Lower lobe of right lung (tissue), 2 donors: ENCODE measurements at places on chromosomes 1 and 21. TPM values are rescaled to one million over a fixed set of nuclear protein-coding genes. Genes with fewer than 3 reads are reported as not detected.
A peak's percentile ranks its signal among the peaks of the same experiment; 100 is the strongest.

Gene SKI
- total RNA-seq = 90.0 TPM

Gene PRKAB2
- 11.3 TPM for total RNA-seq

Gene HES2
- total RNA-seq = 6.4 TPM

Gene FAM72A
- total RNA-seq = 5.2 TPM

Gene FAM131C
- not detected for total RNA-seq

Gene C1orf141
- 2.2 TPM for total RNA-seq

Gene PGLYRP4
- total RNA-seq = 0.30 TPM

Gene RRP1B
- 18.1 TPM for total RNA-seq

- no peak for DNase-seq
Measured at GRCh38 chr1:235107368-235108184, 21.1 kb downstream of the TOMM20 start.

DNA sequence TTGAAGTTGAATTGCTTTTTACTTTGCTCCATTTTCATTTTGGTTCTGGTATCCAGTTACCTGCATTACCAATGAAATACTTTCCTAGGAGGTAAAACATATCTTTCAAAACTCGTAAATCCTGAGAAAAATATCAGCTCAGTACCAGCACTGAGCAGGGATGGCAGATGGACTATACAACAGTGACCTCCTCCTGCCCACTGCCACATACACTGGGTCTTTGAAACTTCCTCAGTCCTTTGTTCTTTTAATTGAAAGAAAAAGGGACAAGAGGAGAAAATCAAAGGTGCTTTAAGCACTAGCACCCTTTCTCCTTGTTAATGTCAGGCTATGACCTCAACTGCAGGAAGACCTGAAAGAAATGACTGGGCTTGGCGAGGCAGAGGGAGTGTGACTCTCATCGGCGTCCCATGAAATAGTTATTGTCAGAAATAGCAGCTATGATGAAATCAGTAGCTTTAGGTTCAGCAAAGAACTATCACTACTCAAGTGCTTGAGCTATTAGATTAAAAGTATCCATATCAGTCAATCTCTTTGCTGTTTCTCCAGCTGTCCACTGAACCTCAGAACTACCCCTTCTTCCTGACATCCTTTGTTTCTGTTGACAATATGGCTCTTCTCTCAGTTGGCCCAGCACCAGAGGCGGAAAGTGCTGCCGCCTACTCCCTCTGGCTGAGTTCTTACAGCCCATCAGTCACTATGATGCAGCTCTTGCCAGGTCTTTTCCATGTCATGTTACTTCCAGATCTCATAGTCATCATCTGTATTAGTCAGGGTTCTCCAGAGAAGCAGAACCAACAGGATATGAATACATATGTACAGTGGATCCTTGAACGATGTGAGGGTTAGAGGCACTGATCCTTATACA lies 207.0 kb upstream of the MAP1LC3C start:
- DNase-seq = no peak

- no peak for DNase-seq
Measured at GRCh38 chr1:118767971-118768370, 220.2 kb downstream of the TBX15 start.

- DNase-seq = no peak
Measured at GRCh38 chr1:117371441-117372151, 4.3 kb downstream of the MAN1A2 start.

- DNase-seq = no peak
Measured at GRCh38 chr1:183246436-183246835, 60.4 kb downstream of the LAMC2 start.

DNA sequence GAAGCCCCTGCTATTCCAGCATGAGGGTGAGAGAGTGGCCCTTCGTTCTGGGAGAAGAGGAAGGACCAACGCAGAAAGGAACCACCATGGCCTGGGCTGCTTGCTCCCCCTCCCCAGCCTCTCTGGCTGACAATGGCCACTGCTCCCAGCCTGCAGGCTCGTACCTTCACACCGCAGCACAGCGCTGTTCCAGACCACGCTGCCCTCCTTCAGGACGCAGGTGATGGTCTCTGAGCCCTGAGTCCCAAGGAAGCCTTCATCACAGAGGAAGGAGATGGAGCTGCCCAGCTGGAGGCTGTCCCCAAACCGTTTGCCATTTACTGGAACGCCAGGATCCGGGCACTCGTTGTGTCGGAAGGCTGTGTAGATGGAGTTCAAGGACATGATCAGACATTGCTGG lies 124.9 kb upstream of the HMGB4 start:
- DNase-seq = no peak

GRCh38 chr1:75838079-75838478 lies 41.4 kb downstream of the MSH4 start:
- no peak for DNase-seq

- DNase-seq = no peak
Measured at GRCh38 chr21:37045149-37045548, 27.7 kb downstream of the PIGP start.

DNA sequence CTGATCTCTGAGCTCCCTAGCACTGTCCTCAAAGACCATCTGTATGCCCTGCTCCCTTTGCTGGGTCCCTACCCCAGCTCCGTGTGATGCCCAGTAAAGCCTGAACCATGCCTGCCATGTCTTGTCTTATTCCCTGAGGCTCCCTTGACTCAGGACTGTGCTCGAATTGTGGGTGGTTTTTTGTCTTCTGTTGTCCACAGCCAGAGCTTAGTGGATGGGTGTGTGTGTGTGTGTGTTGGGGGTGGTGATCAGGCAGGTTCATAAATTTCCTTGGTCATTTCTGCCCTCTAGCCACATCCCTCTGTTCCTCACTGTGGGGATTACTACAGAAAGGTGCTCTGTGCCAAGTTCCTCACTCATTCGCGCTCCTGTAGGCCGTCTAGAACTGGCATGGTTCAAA lies 5.7 kb downstream of the GSTM5 start:
- DNase-seq = no peak

DNA sequence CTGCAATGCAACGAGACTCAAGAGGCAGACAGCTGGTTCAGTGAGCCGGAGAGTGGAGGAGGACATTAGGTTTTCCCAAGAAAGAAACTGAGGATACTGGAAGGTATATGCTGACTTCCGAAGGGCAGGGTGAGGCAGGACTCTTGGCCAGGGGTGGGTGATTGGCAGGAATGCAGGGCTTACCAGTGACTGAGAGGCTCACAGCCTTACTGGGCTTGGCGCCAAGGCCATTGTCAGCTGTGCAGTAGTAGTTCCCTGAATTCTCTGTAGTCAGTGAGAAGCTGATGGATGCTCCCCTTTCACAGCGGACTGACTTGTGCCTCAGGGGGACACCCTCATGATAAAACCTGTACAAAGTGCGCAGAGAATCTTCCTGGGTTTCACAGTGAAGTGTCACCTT lies 9.6 kb downstream of the FCRL5 start:
- peak; percentile 47 for DNase-seq

GRCh38 chr21:31945546-31945945 lies 72.7 kb downstream of the HUNK start:
- DNase-seq = no peak

DNA sequence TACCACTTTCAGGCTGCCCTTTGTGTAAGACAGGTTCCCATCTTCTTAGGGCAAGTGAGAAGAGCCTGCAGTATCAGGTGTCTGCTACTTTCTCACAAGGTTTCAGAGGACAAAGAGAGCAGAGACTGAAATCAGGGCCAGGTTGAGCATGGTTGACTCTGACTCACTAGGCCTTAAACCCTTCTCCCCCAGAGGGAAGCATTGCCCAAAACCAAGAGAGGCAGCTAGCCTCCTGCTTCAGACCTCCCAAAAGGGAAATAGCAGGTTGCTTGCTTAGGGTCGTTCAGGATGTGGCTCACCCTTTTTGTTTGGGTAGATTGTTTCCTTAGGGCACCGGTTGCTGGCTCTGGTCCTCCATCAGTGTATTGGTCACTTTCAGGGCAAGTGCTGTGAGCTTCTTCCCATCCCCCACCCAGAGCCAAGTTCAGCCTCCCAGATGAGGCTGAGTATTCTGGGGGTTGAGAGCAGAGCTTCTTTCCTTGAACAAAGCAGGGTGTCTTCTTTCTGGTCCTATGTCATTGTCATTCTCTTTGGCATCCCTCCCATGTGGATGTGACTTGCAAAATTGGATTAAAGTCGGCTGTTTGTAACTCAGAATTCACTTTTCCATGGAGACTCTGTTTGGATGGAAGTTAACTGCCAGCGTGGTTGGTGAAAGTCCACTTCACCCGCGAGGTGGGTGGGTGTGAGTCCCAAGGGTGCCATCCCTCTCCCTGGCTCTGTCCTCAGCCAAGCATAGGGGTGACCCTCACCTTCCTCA lies 55.5 kb upstream of the GALNT2 start:
- no peak for DNase-seq
